ENCODE measurements at places on chromosomes 2 and 18.
A peak's percentile ranks its signal among the peaks of the same experiment; 100 is the strongest.

- no peak for DNase-seq
Observed at GRCh38 chr2:43268066-43268953, 41.9 kb upstream of the ZFP36L2 start.

- no peak for DNase-seq
Observed at GRCh38 chr2:187431911-187432310, 16.1 kb downstream of the CALCRL start.

DNA sequence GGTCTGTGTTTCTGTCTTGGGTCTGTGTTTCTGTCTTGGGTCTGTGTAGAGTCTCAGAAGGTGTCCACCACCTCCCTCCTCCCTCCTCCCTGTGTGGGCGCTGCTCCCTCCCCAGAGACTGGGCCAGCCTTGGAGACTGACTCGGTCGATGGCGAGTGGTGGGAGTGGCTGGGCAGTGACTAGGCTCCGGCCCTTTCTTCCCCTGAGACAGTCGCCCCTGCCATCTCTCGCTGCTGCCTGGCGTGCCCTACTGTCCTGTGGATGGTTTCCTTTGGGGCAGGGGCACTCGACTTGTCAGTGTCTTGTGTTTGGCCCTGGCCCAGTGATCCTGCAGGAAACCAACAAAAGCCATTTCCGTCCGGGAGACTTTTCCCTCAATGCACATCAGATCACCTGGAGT lies 215.8 kb downstream of the NDUFA10 start:
- DNase-seq, result no peak

DNA sequence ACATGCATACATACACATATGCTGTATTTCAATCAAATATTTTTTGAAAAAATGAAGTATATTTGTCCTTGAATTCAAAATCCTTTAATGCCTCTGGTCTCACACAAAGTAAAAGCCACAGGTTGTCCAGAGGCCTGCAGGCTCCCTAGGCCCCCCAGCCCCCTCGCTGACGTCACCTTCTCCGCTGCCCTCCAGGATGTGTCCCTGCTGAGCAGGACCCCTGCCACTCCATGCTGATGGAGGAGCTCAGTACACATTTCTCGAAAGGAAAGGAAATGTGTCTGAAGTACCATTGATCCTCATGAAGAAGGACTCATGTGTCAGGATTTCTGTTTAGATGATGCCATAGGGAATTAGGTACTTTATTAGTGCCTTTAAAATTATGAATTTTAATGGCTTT lies 212.1 kb downstream of the LDLRAD4 start:
- DNase-seq, result no peak

GRCh38 chr2:72846171-72847095 lies 20.6 kb upstream of the EXOC6B start:
- no peak for DNase-seq

DNA sequence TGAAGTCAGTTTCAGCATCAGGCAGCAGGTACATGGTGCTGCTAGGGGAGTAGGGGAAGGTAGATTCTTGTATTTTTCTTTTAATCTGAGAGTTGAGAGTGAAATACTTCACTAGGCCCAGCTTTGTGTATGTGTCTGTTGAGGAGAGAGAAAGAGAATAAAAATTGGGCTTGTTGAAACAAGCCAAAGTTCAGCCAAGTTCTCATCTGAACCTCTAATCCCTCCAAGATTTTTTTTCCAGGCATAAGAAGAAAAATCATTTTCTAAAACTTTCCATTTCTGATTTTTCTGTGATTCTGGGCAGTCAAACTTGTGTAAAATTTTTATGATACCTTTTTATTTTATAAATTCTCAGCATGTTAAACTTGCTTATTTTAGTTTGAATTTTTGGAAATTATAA lies 55.6 kb downstream of the PTPRM start:
- DNase-seq, result no peak

- DNase-seq, result no peak
Observed at GRCh38 chr2:226883296-226883795, 47.5 kb downstream of the RHBDD1 start.

DNA sequence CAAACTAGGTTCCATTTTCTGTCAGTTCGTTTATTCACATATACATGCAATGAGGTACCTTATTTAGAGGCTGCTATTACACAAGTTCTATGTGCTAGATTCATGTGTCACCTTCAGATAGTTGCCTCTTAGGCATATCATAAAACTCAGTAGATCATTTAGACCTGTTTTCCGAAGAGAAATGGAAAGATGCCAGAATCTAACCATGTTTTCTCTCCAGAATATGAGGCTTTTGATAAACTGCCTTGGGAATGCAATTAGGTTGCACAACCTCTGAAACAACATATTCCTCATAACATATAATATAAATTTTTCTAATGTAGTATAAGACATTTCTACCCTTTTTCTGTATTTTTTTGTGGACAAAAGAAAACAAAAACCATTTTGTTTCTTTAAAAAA lies 108.1 kb downstream of the PRPF40A start:
- DNase-seq, result no peak

- DNase-seq, result no peak
Observed at GRCh38 chr2:232687382-232688160, 9.6 kb upstream of the GIGYF2 start.

DNA sequence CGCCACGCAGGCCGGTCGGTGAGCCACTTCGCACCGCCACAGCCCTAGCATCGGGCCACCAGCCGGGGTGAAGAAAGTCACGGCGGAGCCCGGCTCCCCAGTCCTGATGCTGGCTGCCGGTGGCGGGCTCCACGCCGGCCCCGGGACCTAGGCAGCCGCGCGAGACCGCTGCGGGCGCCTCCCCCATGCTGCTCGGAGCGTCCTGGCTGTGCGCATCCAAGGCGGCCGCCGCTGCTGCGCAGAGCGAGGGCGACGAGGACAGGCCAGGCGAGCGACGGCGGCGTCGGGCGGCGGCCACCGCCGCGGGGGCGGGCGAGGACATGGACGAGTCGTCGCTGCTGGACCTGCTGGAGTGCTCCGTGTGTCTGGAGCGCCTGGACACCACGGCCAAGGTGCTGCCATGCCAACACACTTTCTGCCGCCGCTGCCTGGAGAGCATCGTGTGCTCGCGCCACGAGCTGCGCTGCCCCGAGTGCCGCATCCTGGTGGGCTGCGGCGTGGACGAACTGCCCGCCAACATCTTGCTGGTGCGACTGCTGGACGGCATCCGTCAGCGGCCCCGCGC lies 433 bp downstream of the SH3RF3 start:
- peak; percentile 10 for DNase-seq

DNA sequence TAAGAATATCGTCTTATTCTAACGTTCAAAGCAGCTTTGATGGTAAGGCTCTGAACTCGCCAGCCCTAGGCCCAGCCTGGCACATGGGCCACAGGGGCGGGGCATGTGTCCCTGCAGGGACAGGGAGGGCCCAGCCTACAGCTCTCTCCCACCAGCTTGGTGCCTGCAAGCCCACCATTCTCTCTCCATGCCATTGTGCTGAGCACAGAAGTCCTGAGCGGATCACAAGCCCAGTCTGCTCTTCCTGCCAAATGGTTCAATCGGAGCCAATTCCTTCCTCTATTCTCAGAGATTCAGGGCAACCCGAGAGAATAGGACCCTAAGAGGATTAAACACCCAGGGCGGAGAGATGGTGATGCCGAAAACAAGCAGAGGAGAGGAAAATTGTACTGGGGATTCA lies 50.3 kb upstream of the APCDD1 start:
- DNase-seq, result no peak

DNA sequence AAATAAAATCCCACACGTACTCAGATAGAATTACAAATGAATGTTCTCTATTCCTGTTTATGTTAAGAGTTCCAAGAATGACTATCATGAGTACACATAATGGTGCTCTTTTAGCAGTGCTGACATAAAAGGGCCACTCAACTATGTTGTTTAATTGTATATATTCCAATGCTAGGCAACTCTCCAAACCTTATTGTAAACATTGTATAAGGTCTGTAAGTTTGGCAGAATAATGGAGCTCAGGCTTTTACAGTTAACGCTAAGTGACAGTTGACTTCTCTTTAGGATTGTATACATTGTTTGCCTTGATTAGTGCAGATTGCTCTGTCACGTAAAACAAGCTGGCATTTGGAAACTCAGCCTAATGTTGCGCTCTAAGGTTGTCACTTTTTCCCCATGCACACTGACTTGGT lies 20.8 kb downstream of the RBMS1 start:
- no peak for DNase-seq

GRCh38 chr2:31475692-31476091 lies 61.1 kb upstream of the XDH start:
- DNase-seq, result no peak

DNA sequence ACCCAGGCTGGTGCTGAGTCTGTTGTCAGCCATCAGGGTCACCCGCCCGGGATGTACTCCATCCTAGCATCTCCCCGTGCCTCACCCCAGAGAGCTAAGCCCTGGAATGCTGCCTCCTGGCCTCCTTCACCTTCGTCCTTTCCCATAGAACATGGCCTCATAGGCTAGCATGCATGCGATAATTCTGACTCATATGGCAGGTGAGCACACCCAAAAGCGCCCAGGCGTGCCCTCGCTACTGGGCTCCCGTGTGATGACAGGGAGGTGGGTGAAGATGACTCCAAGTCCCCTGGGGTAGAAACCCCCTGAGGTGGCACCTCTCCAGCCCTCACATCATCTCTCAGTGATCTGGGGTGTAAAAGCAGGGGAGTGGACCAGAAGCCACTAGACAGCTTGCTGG lies 7.3 kb downstream of the SPR start:
- DNase-seq, result no peak

- no peak for DNase-seq
Observed at GRCh38 chr2:37568565-37568964, 102.9 kb downstream of the CDC42EP3 start.

- DNase-seq, result no peak
Observed at GRCh38 chr2:102498414-102498813, 25.4 kb downstream of the SLC9A4 start.

DNA sequence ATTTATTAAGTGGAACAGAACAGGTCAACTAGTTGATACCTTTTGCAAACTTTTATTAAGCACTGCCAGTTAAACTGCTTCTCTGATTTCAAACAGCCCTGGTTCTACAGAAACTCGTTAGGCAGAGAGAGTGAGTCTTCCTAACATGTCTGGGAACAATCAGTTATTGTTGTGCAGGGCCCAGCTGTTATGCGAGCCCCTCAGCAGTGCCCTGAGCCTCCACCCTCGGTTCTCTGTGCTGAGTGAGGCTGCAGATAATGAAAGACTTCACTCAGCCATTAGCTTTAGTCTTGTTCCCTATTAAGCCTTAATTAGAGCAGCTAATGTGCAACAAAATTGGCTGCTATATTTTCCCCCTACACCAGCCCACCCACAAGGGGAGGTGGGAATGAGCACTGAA lies 39.6 kb downstream of the KCTD18 start:
- DNase-seq, result no peak

DNA sequence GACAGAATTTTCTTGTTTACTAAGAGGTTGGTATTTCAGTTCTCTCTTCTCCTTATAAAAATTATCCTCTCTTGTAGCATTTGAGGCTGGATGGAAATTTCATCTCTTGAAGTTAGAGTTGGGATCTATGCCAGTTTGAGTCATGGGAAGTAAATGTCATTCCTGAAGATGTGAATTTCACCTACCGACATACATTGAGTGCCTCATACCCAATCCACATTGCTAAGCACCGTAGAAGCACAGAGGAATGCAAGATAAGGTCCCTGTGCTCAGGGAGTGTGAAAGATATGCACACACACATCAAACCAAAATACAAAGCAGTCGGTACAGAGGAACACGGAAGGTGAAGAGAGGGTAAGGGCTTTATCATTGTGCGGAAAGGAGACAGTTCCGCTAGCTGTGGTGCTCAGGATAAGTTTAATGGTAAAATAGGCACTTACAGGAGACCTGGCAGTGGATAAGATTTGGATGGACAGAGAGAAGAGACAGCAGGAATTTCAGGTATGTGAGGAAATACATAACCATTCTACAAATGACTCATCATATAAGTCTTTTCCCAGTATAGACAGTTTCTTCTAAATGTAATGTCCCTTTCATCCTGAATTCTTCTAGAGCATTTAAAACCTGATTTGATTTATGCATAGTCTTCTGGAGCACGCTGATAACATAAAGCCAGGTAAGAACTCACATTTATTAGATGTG lies 205.3 kb upstream of the ST6GAL2 start:
- DNase-seq, result no peak

DNA sequence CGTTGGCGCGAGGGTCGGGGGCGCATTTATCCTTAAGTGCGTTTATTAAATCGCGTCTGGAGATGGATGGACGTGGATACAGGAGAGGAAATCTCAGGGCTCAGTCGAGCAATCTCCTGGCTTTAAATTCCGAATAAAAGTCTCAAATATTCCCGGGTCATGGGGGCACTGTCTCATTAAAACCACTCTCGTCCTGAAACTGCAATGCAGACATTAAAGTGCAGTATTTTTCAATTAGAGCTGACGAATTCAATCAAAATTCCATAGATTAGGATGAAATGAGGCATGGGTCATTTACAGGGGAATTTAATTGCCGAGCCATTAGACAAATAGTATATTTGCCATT lies 10.7 kb upstream of the GBX2 start:
- no peak for DNase-seq

- no peak for DNase-seq
Observed at GRCh38 chr2:20986024-20986939, 57.6 kb downstream of the APOB start.

GRCh38 chr2:195709901-195710806 lies 53.1 kb downstream of the SLC39A10 start:
- DNase-seq, result no peak

- no peak for DNase-seq
Observed at GRCh38 chr2:145752091-145752806, 1232.3 kb upstream of the ZEB2 start.

GRCh38 chr2:190469771-190470170 lies 61.6 kb downstream of the MFSD6 start:
- no peak for DNase-seq

DNA sequence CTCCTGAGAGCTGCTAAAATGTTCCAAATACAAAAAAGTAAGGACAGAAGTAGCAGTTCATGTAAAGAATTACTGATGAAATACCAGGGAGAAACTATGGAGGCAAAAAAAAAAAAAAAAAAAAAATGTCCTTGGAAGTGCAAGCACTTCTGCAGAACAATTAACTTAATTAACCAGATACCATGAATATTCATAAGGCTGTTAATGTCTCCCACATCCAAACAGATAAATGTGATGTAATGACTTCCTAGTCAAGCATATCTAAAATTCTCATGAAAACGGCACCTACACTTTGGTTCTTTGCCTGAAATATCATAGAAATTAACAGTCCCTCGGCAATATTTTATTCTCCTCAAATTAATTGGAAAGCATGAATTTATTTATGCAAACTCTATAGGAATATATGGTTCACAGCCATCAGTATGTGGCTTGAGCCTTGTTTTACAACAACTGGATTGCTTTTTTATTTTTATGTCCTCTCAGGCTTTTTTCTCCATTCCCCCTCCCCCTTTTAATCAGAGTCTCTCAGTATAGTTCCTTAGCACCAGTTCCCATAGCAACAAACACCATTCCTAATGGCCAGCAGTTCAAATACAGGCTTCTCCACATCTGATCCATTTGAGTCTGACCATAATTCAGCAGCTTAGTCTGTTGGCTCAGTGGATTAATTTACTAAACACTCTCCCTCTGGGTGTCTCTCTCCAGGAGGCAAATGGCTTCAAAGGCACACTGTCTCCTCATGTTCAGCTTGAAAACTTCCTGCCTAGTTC lies 97.1 kb downstream of the ITGA4 start:
- DNase-seq, result no peak

GRCh38 chr2:38108907-38109731 lies 33.2 kb upstream of the CYP1B1 start:
- no peak for DNase-seq

Data from effector memory CD8-positive, alpha-beta T cell (primary cell).